ENCODE measurements at places on chromosomes 6 and 20.

GRCh38 chr20:32296819-32297420 is 19.5 kb downstream of the KIF3B start:
- no peak for DNase-seq

DNA sequence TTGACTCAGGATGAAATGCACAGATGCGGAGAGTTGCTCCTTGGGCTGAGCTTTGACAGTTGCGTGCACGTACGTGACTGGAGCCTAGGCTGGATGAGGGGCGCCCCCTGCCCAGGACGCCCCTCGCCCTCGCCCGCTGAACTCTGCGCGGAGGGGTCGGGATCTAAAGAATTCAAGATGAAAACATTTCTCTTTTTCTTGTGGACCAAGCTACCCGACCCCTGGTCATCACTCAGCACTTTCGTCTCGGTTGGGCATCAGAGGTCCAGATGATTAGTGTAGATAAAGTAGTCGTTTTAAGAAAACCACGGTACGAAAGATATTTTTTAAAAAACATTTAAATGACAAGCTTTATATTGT is 700 bp downstream of the DTD1 start:
- DNase-seq, result no peak

DNA sequence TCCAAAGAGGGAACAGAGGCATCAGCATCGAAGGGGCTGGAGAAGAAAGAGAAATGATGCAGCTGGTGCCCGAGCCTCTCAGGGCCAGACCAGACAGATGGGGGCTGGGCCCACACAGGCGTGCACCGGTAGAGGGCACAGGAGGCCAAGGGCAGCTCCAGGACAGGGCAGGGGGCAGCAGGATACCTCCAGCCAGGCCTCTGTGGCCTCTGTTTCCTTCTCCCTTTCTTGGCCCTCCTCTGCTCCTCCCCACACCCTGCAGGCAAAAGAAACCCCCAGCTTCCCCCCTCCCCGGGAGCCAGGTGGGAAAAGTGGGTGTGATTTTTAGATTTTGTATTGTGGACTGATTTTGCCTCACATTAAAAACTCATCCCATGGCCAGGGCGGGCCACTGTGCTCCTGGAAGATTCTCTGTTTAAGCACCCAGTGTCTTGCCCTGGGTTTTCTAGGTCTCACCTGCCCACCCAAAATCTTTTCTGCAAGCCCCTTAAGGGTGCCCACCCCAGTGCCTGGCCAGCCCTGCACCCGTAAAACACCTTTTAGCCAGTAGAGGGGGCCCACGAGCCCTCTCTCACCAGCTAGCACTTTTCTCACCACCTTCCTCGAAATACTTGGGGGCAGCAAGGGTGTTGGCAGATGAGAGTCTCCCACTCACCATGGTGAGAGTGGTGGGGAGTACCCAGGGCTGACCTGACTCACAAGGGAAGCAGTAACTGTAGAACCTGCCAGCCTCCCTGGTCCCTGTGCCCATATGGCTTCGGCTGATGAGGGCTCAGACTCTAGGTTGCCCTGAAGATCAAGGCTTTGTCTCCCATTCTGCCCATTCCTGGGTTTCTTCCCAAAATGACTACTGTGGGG is 35.7 kb upstream of the ID1 start:
- no peak for DNase-seq

- DNase-seq, result no peak
These were observed 132.8 kb upstream of the TNFAIP3 start for GRCh38 chr6:137734005-137734874.

DNA sequence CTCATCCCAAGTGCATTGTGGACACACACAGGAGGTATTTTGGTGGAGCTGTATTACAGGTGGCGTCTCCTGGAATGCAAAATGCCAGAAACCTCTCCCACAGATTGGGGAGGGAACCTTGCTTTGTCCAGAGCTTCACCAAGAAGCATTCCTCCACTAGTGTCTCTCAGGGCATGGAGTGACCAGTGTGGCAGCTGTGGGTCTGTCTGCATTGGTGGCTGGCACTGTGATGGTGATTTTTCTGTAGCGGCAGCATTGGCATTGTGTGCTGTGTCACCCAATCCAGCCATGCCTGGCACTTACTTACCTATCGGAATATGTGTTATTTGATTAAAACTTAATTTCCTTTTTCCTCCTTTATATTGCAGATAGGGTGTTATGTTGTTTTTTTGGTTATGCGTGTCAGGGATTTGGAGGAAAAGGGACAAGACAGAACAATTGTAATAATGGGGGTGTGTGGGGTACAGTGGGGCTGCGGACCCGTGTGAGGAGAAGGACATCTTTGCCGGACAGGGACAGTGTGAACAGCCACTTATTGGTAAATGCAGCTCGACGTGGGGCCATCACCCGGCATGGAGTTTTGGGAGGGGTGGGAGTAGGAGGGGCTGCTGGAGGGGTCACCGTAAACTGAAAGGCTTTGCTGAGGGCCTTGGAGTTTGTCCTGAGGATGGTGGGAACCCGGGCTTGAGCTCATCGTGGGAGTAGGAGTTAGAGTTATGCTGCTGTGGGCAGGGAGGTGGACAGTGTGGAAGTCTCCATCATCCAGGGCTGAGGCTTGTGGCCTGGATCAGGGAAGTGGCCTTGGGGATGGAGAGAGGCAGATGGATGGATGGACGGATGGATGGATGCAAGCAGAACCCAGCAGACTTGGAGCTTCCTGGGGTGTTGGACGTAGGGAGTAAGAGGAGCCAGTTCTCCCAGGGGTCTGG is 105.0 kb downstream of the SYCP2 start:
- DNase-seq, result no peak

DNA sequence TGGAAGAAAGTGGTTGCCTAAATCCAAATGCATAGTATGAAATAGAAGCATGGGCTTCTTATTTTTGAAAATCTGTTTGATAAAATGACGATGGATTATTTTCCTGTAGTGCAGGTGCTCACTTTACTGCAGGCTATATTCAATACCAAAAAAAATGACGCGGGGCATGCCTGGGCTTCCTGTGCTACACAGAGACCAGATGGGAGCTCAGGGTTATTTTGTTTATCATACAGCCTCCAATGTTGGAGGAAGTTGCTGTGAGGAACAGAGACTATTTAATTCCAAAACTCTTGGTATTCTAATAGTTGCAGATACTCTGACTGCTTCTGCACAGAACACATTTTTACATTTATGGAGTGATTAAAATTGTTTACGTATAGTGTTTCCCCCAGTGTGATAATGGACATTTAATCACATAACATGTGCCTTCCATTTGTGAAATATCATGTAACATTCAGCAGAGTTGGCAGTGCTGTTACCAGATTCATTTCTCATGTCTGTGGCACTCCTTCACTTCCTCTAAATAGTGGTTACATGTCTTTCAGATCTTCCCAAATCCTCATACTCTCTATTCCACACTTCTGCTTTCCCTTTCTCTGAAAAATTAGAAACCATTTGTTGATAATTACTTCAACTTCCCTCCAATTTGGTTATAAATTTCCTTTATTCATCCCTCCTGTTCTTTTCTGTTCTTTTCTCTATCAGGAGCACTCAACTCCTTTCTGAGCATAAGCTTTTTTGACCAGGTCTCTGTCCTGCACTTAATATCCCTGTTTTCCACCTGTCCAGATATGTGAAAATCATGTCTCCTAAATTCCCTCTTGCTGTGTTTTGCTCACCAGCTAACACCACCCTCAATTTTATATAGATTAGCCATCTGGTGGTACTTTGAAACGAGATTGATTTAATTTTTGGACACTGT is 121.6 kb downstream of the ADGRB3 start:
- no peak for DNase-seq

DNA sequence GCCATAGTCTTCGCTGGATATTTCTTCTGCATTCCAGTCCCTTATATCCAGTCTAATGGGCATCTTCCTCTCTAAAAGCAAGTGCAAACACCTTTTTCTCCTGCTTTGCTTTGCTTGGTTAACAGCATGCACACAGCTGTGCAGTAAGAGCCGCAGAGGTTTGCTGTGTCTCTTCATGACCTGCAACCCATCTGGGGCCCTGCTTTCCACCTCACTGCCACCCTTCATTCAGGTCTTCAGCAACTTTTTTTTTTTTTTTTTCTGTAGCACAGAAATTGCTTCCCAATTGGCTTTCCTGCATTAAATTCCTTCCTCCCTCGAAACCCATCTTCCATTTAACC is 14.4 kb downstream of the NEDD9 start:
- DNase-seq, result no peak

DNA sequence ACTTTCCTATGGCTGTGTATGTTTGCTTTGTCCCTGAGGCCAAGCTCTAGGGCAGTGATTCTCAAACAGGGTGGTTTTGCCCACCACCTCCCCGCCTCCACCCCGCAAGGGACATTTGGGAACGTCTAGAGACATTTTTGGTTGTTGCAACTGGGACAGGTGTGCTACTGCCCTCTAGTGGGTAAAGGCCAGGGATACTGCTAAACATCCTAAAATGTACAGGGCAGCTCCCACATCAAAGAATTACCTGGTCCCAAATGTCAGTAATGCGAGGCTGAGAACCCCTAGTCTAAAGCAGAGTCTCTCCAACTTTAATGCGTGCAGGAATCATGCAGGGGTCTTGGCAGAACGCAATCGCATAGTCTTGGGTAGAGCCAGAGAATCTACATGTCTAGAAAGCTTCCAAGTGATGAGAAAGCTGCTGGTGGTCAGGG is 5.1 kb downstream of the KCNS1 start:
- peak; percentile 48 for DNase-seq

DNA sequence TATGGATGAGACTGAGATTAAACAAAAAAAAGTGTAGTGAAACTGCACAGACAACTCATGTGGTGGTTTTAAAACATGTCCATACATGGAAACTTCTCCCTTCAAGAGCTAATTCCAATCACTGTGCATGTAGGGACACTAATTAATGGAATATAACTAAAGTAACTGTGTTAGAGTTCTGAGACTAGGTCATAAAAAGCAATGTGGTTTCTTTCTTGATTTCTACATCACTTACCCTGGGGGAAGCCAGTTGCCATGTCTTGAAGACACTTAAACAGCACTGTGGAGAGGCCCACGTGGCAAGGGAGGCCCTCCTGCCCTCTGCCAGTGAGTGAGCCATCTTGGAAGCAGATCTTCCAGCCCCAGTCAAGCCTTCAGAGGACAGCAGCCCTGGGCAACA is 118.2 kb upstream of the DST start:
- no peak for DNase-seq

DNA sequence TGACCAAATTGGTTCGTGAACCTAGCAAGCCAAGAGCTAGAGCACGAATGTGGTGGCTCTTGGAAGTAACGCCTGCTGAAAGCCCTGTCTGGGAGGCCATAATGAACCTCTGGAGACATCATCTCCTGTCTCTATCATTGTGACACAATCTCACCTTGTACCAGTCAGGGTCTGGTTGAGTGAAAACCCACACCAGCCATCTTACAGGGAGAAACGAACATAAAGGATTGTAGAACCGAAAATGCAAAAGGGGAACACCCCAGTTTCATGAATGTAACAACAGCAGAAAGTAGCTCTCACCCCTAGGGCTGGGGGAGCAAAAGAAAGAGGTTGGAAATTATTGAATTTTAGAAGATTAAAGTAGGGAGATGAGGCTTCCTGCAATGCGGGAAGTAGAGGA is 50.9 kb upstream of the TAB2 start:
- DNase-seq, result no peak

DNA sequence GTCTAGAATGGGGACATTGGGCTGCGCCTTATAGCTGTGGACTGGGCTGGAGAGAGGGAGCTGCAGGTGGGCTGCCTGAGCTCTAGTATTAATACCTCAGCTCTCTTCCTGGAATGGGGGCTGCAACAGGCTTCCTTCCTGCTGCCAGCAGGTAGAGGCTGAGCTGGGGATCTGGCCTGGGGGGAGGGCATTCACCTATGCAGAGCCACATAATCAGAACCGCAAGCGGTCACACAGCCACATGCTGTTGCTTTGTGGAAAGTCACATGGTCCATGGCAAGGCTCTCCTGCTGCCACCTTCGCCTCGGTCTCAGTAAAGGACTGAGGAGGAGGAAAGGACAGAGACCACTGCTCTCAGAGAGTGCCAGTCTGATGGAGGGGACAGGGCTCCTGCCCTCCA is 35.7 kb downstream of the ITPR3 start:
- DNase-seq, result no peak

Measured in iris pigment epithelial cell (primary cell).